Activated CD4-positive, alpha-beta T cell treated with anti-CD3 and anti-CD28 coated beads, Interleukin-2, amount 50 U/mL, for 24 hours (primary cell): ENCODE measurements at places on chromosomes 6 and 20.

DNA sequence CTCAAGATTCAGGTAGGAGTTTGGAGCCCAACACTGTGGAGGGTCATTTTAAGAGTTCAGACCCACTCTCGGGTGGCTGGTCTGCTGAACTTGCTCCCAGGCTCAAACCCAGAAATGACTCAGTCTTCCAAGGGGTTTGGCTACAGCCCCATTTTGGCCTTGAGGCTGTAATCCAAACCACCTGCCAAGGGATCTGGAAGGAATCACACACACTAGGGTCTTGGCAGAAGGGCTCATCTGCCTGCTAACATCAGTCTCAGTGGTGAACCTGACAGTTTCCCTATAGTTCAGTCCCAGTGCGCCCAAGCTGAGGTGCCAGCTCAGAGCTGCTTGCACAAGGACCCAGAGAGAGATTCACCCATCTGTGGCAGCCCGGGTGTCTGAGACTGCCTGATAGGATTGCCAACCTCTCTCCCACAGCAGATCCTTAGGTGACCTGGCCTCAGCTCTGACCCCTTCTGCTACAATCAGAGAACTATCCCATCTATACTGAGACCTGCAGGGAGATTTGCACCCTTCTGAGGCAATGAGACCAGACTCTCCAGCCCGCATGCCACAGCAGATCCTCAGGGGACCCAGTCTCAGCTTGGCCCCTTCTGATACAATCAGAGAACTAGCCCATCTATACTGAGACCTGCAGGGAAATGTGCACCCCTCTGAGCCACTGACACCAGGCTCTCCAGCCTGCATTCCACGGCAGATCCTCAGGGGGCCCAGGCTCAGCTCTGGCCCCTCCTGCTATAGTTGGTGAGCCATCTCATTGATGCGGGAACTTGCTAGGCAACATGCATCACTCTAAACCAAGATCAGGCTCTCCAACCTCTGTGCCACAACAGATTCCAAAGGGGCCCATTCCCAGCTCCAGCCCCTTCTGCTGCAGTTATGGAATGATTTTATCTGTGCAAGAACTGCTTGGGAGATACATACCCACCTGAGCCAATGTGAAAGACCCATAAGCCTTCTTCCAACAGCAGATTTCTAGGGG lies 48.2 kb downstream of the THBS2 start:
- no peak for DNase-seq

- peak; percentile 61 for DNase-seq
Observed at GRCh38 chr20:48620507-48621375, 207.1 kb downstream of the PREX1 start.

DNA sequence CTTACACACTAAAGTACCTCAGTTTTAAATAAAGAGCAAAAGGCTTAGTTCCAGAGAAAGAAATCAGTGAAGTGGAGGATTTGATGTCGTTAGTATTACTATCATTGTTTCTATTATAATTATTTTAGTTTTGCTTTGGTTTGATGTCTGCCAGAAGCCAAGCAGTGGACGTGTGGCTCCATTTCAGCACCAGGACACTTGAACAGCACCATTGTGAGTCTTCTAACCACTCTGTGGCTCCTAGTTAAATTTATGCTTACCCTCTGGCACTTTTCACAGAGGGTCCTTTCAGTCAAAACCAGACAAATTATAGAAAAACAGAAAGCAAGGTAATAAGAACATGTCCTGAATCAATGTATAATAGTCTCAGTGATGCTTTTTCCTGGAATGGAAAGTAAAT lies 3.4 kb downstream of the COL9A1 start:
- DNase-seq = no peak

- peak; percentile 60 for DNase-seq
Observed at GRCh38 chr6:142946924-142947713, 2.1 kb upstream of the HIVEP2 start.

- DNase-seq = no peak
Observed at GRCh38 chr20:40433341-40433861, 255.6 kb downstream of the MAFB start.

- DNase-seq = no peak
Observed at GRCh38 chr6:41371992-41372831, 36.8 kb downstream of the NCR2 start.
